NCI-H69 (cell line): ENCODE measurements at places on chromosomes 2 and 18.

DNA sequence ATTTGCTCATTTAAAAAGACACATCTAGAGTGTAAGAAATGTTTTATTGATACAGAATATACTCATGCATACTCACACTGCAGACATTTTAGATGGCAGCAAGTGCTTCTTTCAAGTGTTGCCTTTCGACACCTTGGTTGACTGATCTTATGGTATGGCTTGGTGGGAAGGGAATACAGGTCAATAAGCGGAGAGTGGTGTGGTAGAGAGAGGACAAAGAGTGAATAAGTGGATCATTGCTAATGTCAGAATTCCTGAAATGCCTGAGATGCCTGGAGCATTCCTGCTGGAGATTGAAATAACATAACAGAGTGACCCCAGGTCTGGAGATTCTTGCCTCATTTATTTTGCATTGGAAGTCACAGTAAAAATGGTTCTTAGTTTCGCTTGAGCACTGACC, 76.7 kb downstream of the RND3 start:
- DNase-seq = no peak

DNA sequence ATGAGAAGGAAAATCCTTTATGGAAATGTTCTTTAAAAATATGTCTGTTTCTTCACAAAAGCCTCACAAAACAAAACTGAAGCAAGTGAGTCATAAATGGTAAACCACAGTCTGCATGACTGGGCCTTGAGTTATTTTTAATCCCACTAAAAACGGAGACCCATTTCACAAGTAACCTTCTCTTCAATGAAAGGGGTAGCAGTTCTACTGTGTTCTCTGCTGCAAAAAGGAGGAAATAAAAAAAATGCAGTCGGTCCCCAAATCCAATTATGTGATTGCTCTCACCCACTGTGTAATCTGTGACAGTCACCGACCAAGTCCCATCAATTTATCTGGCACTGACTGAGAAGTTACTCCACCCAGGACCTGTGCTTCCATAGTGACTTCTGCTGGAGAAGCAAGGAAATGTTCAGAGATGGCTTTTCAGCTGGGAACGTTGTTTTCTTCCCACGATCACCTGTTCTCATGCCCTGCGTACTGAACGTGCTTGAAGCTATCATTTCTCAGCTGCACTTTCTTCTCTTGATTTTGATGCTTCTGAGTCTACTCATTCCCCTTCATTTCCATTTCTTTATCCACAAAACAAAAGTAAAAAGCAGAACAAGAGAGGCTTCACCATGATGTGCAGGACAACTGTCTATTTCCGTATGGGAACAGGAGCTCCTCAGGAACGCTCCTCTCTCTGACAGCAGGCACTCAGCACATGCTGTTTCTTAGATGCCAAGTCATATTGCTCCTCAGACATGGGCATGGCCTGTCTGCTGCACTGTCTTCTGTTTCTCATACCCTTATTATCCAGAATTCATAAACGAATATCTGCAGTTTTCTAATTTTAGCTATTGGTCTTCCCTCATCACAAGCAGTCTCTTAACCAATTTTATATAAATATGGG, 80.0 kb upstream of the TMEM200C start:
- no peak for DNase-seq

GRCh38 chr18:79387615-79388014, 8.1 kb upstream of the NFATC1 start:
- no peak for DNase-seq

GRCh38 chr2:60070196-60070595, 483.3 kb downstream of the BCL11A start:
- no peak for DNase-seq

DNA sequence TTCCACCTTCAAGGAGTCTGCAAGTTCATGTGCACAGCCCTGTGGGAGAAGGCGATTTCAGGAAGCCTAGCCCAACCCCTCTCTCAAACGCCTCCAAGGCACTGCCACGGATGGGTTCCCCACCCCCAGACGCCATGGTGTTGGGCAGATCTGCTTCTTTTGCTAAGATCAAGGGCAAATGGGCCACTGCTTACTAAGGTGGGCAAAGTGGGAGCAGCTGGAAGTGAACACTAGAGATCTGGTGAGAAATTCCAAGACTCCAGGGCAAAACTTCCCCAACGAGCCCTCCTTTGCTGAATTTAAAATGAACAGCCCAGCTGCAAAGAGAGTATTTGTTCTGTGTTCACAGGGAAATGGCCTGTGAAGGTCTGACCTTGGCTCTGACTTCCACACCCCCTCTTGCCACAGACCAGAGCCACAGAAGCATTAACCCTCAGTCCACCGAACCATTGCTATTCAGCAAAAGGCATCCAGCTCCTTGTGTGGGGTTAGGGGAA, 45.1 kb upstream of the ZBTB7C start:
- no peak for DNase-seq

- DNase-seq = no peak
Measured at GRCh38 chr2:159538801-159539200, 77.5 kb downstream of the BAZ2B start.

DNA sequence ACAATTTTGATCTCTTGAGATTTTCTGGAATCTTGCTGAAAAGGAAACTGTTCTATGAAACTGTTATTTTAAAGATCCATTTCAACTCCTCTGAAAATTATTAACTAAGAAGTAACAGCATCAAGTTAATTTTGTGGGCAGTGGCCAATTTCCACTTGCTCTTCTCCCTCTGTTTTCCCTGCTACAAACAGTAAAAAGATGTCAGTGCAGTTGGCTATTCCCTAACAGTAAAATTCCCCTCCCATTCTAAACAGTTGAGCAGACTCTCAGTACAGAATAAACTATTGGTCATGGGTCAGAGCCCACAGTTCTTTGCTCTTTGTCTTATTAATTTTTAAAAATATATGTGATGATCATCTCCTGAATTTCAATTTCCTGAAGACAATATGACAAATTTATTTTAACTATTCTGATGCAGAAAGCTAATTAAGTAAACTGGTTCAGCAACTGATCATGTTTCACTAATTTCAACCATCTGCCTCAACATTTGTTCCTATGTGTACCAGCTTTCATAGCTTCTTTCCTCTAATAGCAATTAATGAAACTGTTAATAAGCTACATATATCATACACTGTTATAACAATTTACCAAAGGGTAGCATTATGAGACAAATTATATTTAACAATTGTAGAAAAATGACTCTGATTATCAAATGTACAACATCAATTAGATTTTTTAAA, 41.1 kb upstream of the GALNT5 start:
- DNase-seq = no peak

DNA sequence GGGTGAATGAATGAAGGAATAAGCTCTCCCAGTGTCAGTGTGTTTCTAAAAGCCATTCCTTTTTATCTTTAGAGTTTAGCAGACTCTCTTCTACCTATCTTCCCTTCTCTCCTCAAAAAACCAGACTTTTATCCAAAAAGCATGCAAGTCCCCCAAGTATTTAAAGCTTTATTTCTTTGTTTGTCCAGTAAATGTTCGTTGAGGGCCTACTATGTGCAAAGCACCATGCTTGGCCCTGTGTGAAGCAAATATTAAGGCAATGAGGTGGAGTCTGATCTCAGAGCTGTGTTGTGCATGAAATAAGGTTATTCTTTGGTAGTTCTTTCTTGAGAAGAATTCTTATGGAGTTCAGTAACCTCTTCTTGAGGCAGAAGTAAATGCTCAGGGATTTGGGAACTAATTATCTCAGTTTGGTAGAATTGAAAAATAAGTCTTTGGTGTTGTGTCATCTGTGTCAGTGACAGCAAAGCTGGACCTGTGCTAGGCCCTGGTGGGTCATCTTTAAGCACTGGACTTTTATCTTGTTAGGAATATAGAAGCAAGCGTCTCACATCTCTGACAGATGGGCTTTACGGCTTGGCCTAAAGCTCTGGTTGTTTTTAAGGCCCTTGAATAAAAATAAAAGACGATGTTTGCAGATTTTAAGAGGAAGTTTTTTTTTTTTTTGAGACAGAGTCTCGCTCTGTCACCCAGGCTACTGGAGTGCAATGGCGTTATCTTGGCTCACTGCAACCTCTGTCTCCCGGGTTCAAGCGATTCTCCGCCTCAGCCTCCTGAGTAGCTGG, 28.1 kb upstream of the CASP10 start:
- DNase-seq = no peak

DNA sequence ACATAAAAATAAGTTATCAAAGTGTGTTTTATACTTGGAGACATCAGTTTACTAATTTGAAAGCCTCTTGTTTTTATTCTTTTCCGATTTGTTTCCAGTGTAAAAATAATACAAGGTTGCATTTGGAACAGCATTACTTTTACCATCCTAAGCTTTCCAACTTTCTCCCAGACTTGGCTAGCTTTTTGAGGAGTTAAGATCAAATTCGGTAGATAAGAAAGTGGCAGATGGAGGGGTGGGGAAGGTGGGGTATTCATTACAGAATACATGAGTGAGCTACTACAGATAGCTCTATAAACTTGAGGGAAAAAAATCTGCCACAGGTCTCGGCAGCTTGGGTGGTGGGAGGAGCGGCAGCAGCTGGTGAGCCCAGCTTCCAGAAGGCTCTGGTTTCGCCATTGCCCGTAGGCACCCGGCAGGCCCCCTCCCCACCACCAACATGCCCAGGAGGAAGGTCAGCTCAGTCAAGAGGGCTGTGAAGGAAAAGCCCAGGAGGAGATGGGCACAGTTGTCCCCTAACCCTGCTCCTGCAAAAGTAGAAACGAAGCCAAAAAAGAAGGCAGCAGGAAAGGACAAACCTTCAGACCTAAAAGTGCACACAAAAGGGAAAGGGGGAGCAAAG, 18.6 kb upstream of the RMC1 start:
- peak; percentile 87 for DNase-seq

DNA sequence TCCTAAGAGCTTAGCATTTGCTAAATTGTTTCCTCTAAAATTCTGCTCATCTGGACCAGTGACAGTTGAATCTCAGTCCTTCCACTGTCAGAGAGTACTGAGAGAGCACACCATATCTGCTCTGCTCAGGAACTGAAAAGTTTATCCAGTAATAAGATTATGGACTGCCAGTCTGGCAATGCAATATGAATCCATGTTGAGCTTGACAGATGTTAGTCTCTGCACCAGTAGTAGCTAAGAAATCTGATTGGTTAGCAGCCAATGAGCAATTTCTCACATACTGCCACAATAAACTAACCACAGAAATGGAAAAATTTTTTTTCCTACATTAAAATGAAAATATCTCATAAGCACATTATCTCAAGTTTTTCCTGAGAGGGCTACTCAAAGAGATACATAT, 2.3 kb downstream of the PRKD3 start:
- peak; percentile 31 for DNase-seq

GRCh38 chr2:62928015-62928414, 122.6 kb upstream of the OTX1 start:
- DNase-seq = no peak

DNA sequence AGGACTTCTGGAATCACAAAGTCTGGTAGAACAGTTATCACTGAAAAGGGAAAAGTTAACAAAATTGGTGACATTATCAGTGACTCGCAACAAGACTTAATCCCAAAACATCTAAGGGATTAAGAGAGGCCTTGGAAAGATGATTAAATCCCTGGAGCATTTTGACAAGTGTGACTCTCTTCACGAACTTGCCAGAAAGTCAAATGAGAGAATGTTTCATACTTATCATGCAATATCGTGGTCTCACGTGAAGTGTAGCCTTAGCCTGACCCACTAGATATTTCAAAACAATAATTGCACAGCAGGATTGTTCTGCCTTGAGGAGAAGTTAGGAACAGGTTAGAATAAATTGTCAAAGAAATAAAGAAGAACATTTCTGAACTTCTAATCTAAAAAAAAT, 104.5 kb downstream of the COL6A3 start:
- DNase-seq = no peak

DNA sequence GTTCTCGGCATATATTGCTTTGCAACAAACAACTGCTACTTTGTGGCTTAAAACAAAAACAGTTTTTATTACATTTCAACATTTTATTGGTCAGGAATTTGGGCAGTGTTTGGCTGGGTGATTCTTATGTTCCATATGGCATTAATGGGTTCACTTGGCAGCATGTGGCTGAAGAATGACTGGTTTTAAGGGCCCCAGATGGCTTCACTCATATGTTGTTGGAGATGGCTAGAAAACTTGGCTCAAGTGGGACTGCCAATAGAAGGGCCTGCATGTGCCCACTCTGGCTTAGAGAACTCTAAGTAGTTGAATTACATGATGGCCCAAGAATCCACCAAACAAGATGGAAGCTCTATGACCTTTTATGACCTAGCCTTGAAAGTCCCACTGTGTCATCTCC, 86.1 kb downstream of the FASTKD2 start:
- DNase-seq = no peak

DNA sequence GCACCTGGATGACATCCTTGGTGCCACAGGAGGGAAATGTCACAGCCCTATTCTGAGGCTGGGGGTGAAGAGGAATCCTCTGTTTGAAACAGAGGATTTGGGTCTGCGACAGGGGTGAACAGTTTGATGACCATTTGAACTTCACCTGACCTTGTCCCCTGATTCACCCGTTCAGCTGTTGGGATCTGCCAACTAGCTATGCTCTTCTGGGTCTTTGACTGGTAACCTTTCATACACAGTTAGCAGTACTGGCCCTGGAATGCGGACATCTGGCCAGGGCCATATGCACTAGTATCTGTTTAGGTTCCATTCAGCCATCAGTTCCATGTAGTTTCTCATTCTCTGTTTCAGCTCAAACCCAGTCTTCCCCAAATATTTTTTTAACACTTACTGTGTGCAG, 72.6 kb upstream of the MCFD2 start:
- no peak for DNase-seq

DNA sequence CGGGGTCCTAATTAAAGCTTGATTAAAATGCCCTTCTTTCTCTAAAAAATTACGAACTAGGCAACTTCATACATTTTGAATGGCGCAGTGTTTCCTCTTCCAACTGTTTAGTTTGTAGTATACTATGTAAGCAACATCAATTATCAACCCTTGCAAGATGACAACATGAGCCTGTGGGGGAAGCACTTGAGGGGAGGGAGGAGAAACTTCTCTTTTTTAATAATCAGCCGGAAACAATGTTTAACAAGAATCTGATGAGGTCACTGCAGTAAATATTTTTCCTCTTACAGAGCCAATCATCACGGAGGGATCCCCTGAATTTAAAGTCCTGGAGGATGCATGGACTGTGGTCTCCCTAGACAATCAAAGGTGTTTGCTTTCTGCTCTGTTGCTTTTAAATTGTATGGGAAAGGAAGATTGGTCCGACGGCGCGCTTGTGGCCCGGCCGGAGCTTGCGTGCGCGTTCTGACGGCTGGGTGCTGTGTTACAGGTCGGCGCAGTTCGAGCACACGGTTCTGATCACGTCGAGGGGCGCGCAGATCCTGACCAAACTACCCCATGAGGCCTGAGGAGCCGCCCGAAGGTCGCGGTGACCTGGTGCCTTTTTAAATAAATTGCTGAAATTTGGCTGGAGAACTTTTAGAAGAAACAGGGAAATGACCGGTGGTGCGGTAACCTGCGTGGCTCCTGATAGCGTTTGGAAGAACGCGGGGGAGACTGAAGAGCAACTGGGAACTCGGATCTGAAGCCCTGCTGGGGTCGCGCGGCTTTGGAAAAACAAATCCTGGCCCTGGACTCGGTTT, 5.3 kb upstream of the DLX1 start:
- DNase-seq = peak; percentile 68
